IMR-90 (cell line): ENCODE measurements at places on chromosomes 1 and 21. TPM values are rescaled to one million over a fixed set of nuclear protein-coding genes. Genes with fewer than 3 reads are reported as not detected.

GRCh38 chr1:53585129-53585528 lies 125.9 kb downstream of the DMRTB1 start:
- no peak overlapping the region for H3K4me3 ChIP-seq
- no peak overlapping the region for H3K27ac ChIP-seq
- H3K36me3 ChIP-seq: no peaks in the 10 kb centered on the region; the same call in 1 of the 2 replicates
- peaks cover 4% of the 10 kb centered on the region; the same call in 1 of the 2 replicates for H3K4me1 ChIP-seq
- DNase-seq: peak; percentile 83
- H3K27me3 ChIP-seq: peaks cover 2% of the 10 kb centered on the region; the same call in 1 of the 2 replicates

DNA sequence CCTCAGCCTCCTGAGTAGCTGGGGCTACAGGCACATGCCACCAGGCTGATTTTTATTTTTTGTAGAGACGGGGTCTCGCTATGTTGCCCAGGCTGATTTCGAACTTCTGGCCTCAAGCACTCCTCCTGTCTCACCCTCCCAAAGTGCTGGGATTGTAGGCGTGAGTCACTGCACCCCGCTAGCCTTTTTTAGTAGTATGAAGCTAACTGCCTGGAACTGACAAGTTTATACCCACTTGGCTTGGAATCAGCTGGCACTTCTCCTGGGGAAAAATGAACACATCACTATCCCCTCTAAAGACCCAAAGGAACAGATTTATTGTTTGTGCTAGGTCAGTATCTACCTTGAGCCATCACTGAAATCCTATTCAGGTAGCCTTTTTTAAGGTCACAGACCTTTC lies 19.0 kb downstream of the TMEM63A start:
- H3K27ac ChIP-seq: no peak overlapping the region
- no peak overlapping the region for H3K4me3 ChIP-seq
- H3K36me3 ChIP-seq: peaks cover 53% of the 10 kb centered on the region

- H3K36me3 ChIP-seq: peaks cover 79% of the 10 kb centered on the region
- no peak for DNase-seq
- no peaks in the 10 kb centered on the region for H3K4me1 ChIP-seq
- H3K27ac ChIP-seq: no peak overlapping the region
- H3K4me3 ChIP-seq: no peak overlapping the region
- no peaks in the 10 kb centered on the region for H3K27me3 ChIP-seq
Measured at GRCh38 chr1:151294742-151295462, 12.8 kb downstream of the ZNF687 start.

GRCh38 chr1:185483664-185484450 lies 166.8 kb upstream of the IVNS1ABP start:
- no peak overlapping the region for H3K4me3 ChIP-seq
- H3K4me1 ChIP-seq: peaks cover 8% of the 10 kb centered on the region; the same call in 1 of the 2 replicates
- H3K36me3 ChIP-seq: no peaks in the 10 kb centered on the region
- peak overlapping the region; percentile 58; the same call in 1 of the 2 replicates for H3K27ac ChIP-seq

GRCh38 chr1:95097426-95097825 lies 19.7 kb upstream of the TLCD4 start:
- peaks cover 2% of the 10 kb centered on the region; the same call in 1 of the 2 replicates for H3K27me3 ChIP-seq
- no peak for DNase-seq
- H3K4me1 ChIP-seq: peaks cover 2% of the 10 kb centered on the region; the same call in 1 of the 2 replicates

DNA sequence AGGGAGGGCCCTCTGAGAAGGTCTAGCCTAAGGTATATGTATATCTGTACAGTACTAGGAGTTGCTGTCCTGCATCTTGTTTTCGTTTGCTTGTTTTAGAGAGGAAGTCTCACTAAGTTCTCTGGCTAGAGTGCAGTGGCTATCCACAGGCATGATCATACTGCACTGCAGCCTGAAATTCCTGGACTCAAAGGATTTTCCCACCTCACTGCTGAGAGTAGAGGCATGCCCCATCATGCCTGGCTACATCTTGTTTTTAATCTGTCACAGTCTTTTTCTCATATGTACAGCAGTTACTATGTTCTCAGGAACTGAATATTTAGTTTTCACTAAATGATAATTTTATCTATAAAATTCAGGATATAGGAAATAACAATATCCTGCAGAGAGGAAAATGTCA lies 15.3 kb upstream of the PYHIN1 start:
- DNase-seq: no peak
- H3K4me1 ChIP-seq: no peaks in the 10 kb centered on the region
- no peaks in the 10 kb centered on the region for H3K27me3 ChIP-seq

DNA sequence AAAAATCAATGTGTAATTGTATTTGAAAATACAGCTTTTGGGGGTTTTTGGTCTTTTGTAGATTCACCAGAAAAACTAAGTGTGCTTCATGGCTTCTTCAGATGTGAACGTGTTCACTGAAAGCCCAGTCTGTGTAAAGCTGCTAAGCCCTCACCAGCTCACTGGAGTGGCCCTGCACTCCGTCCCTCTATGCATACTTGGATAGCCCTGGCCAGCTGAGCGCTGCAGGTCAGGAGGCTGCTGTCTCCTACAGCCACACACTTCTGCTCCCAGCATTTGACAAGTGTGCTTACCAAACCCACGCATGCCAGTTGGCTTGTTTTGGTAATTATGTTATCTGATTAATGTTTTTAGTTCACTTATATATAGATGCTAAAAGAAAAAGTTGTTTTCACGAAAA lies 163.5 kb downstream of the TLR5 start:
- no peak for DNase-seq
- H3K4me3 ChIP-seq: no peak overlapping the region
- H3K36me3 ChIP-seq: no peaks in the 10 kb centered on the region
- no peaks in the 10 kb centered on the region for H3K27me3 ChIP-seq

DNA sequence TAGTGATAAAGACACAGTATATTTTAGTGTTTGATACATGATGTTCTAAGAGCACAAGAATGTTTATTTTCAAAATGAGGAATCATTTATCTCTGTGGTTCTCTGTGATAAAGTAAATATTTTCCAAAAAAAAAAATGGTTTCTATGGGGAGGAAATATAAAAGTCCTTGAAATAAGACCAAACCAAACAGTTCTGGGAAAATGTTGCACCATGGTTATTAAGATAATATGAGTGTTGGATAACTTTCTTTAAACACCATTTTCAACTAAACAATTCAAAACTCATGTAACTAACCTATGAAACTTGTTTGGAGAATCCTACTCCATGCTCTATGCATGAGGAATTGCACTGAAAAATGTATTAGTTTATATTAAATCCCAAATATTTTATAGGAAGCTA lies 184.6 kb downstream of the KCNT2 start:
- DNase-seq: peak; percentile 43
- peaks cover 2% of the 10 kb centered on the region; the same call in 1 of the 2 replicates for H3K4me1 ChIP-seq
- H3K4me3 ChIP-seq: no peak overlapping the region

DNA sequence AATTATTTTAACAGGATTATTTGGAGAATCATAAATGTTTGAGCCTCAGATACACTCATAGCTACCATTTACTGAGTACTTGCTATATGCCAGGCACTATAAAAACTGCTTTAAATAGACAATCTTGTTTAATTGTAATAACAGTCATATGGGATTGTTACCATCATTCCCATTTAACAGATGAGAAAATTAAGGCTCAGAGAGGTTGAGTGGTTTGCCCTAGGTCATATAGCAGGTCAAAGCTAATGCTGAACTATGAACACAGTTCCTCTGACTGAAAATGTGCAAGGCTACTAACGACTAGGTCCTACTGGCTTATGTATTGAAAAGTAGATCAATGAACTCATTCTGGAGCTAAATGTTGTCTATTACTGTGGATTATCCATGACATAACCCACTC lies 63.4 kb downstream of the DDR2 start:
- H3K4me3 ChIP-seq: no peak overlapping the region
- H3K36me3 ChIP-seq: peaks cover 2% of the 10 kb centered on the region
- no peaks in the 10 kb centered on the region for H3K27me3 ChIP-seq
- H3K27ac ChIP-seq: peak overlapping the region; percentile 9; the same call in 1 of the 2 replicates
- H3K4me1 ChIP-seq: peaks cover 31% of the 10 kb centered on the region
- DNase-seq: no peak

- peak; percentile 75 for DNase-seq
- no peak overlapping the region for H3K4me3 ChIP-seq
- peaks cover 2% of the 10 kb centered on the region; the same call in 1 of the 2 replicates for H3K36me3 ChIP-seq
- peaks cover 3% of the 10 kb centered on the region; the same call in 1 of the 2 replicates for H3K4me1 ChIP-seq
- H3K27ac ChIP-seq: no peak overlapping the region
Measured at GRCh38 chr1:184075055-184076029, 23.8 kb downstream of the TSEN15 start.

GRCh38 chr1:226461087-226461486 lies 53.2 kb upstream of the PARP1 start:
- no peak for DNase-seq
- peaks cover 1% of the 10 kb centered on the region; the same call in 1 of the 2 replicates for H3K27me3 ChIP-seq
- no peaks in the 10 kb centered on the region for H3K4me1 ChIP-seq

GRCh38 chr21:44592446-44593311 lies at the start of gene KRTAP10-6:
KRTAP10-6 (minus strand) TSS chr21:44592505; CDS start chr21:44592484, 21 bp downstream.
- no peaks in the 10 kb centered on the region for H3K4me1 ChIP-seq
- H3K27ac ChIP-seq: no peak within 1 kb of the TSS
- peaks cover 4% of the 10 kb centered on the region; the same call in 1 of the 2 replicates for H3K27me3 ChIP-seq
- DNase-seq: no peak
- H3K4me3 ChIP-seq: no peak within 1 kb of the TSS
- H3K36me3 ChIP-seq: no peaks in the 10 kb centered on the region

GRCh38 chr1:212182579-212182978 lies 102.6 kb upstream of the PPP2R5A start:
- H3K36me3 ChIP-seq: no peaks in the 10 kb centered on the region
- DNase-seq: no peak
- no peak overlapping the region for H3K4me3 ChIP-seq
- peaks cover 10% of the 10 kb centered on the region for H3K4me1 ChIP-seq
- no peak overlapping the region for H3K27ac ChIP-seq
- H3K27me3 ChIP-seq: no peaks in the 10 kb centered on the region

DNA sequence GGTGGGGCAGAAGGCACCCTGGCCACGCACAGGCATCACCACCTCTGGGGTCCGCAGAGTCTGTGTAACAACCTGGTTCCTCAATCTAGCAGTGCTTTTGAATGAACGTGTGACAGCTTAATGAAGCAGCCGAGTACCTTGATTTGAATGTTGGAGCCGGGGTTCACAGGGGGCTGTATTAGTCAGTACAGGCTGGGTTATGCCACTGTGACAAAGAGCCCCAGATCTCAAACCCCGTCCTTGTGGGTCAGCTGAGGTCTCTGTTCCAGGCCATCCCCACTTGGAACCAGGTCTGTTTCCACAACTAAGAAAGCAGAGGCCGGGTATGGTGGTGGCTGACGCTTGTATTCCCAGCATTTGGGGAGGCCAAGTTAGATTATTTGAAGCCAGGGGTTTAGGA lies 10.5 kb downstream of the TMEM240 start:
- H3K27ac ChIP-seq: no peak overlapping the region
- no peak overlapping the region for H3K4me3 ChIP-seq
- DNase-seq: no peak
- no peaks in the 10 kb centered on the region for H3K27me3 ChIP-seq
- peaks cover 38% of the 10 kb centered on the region for H3K36me3 ChIP-seq

DNA sequence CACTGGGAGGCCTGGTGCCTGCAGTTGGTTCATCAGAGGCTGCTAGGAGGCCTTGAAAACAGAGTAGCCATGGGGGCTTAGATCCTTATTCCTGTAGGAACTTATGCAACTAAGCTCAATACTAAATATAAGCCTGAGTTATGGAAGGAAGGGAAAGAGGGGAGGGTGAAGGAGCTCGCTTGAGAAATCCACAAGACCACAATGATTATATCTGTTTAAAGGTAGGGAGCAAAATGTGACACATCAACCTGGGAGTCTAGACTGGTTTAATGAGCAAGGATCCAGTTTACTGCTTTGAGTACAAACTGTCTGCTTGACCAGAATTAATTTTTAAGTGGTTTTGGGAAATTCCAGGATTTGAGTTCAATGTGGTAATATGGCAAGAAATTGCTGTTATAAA lies 20.4 kb upstream of the ANGPTL7 start:
- H3K27ac ChIP-seq: no peak overlapping the region
- H3K27me3 ChIP-seq: no peaks in the 10 kb centered on the region
- H3K36me3 ChIP-seq: peaks cover 8% of the 10 kb centered on the region

- H3K27me3 ChIP-seq: peaks cover 42% of the 10 kb centered on the region; the same call in 1 of the 2 replicates
- no peak for DNase-seq
- H3K36me3 ChIP-seq: no peaks in the 10 kb centered on the region
- no peak overlapping the region for H3K4me3 ChIP-seq
- no peak overlapping the region for H3K27ac ChIP-seq
- peaks cover 10% of the 10 kb centered on the region; the same call in 1 of the 2 replicates for H3K4me1 ChIP-seq
Measured at GRCh38 chr21:42122398-42122797, 51.3 kb downstream of the UMODL1 start.

GRCh38 chr1:31570906-31571305 lies 5.4 kb upstream of the TINAGL1 start:
- H3K4me3 ChIP-seq: no peak overlapping the region
- H3K4me1 ChIP-seq: peaks cover 14% of the 10 kb centered on the region
- no peak overlapping the region for H3K27ac ChIP-seq

GRCh38 chr1:226532553-226532952 lies 16.0 kb upstream of the STUM start:
- no peaks in the 10 kb centered on the region for H3K4me1 ChIP-seq
- no peaks in the 10 kb centered on the region for H3K36me3 ChIP-seq
- peaks cover 18% of the 10 kb centered on the region for H3K27me3 ChIP-seq
- DNase-seq: no peak
- H3K4me3 ChIP-seq: no peak overlapping the region

GRCh38 chr1:18907021-18907916 lies 4.9 kb upstream of the ALDH4A1 start:
- H3K4me3 ChIP-seq: no peak overlapping the region
- H3K36me3 ChIP-seq: peaks cover 30% of the 10 kb centered on the region
- peaks cover 2% of the 10 kb centered on the region for H3K4me1 ChIP-seq
- peak; percentile 64 for DNase-seq

GRCh38 chr1:217432339-217432738 lies 198.6 kb downstream of the GPATCH2 start:
- H3K36me3 ChIP-seq: peaks cover 7% of the 10 kb centered on the region
- H3K4me3 ChIP-seq: no peak overlapping the region
- H3K27ac ChIP-seq: no peak overlapping the region
- H3K4me1 ChIP-seq: no peaks in the 10 kb centered on the region

DNA sequence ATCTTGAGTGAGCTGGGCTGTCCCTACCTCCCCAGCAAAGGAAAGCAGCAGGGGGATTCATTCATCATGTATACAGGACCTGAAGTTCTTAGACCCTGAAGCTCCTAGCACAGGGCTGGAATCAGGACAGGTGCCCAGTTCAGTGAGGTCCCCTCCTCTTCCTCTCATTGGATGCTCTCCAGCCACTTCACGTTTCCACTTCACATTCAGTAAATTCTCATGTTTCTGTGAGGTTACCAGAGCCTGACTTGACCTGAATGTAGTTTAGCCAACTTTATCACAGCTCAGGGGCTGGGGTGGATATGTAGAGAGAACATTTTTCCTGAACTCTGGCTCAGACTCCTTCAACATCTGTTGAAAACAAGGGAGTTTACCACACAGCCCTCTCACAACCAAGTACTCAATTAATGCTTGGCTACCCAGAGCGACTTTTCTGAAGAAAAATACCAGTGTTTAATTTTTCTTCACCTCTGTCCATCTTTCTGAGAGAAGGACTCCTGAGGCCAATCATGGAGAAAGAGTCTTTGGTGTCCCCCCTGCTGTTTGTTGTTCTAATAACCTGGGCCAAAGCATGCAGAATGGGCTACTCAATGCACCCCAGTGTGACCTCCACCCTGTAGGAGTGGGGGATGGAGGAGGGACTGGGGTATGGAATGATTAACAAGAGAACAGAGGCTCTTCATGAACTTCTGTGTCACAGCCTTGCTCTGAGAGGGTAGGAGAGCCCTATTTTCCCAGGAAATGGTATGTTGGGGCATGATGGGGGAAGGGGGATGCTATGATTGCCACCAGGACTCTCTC lies 108.3 kb upstream of the FGGY start:
- peaks cover 5% of the 10 kb centered on the region for H3K4me1 ChIP-seq
- H3K27me3 ChIP-seq: no peaks in the 10 kb centered on the region
- no peaks in the 10 kb centered on the region for H3K36me3 ChIP-seq
- no peak for DNase-seq

MSTO1 gene
- total RNA-seq: 19.2 and 21.7 TPM in 2 replicates

ZNF684 gene
- total RNA-seq: 4.1 and 5.0 TPM in 2 replicates

PADI3 gene
- total RNA-seq: not detected in 2 replicates

CFAP107 gene
- not detected in 2 replicates for total RNA-seq

PM20D1 gene
- not detected in 2 replicates for total RNA-seq
